ENCODE measurements at places on chromosomes 16 and 17.

DNA sequence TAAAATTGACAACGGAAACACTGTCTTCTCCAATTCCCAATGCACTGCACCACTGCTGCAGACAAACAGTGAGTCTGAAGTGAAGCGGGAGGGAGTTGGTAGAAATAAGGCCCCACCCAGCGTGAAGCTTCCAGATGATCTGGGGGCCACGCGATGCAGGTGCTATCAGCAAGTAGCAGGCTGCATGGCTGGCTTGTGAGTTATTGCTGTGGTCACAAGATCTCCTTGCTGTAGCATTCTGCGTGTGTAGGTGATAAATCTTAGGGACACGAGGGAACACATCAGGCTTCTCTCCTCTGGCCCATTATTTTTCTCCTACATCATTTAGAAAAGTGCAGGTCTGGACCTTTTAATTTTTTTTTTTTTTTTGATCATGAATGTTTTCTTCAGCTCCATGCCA lies 407.6 kb downstream of the TMEM114 start:
- no peak for DNase-seq

GRCh38 chr16:28974007-28974436 lies 556 bp upstream of the SPNS1 start:
- DNase-seq, result no peak

DNA sequence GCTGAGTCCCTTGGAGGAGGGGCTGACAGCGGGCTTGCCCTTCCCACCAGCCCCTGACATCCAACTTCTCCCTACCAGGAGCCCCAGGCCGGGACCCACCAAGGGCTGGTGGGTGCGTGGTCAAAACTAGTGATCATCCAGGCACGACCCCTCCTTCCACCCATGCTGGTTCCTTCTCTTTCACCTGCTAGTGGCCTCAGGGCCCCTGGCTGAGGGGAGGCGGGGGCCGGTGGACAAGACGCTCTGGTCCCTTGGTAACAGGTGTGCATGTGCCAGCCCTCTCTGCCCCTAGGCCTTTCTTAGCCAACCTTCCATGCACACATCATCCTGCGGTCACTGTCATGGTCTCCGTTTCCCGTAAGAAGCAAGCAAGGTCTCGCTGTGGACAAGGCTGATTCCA lies 8.4 kb downstream of the ZNF213 start:
- no peak for DNase-seq

GRCh38 chr17:2947996-2948550 lies 115.3 kb downstream of the OR1D5 start:
- DNase-seq, result no peak

DNA sequence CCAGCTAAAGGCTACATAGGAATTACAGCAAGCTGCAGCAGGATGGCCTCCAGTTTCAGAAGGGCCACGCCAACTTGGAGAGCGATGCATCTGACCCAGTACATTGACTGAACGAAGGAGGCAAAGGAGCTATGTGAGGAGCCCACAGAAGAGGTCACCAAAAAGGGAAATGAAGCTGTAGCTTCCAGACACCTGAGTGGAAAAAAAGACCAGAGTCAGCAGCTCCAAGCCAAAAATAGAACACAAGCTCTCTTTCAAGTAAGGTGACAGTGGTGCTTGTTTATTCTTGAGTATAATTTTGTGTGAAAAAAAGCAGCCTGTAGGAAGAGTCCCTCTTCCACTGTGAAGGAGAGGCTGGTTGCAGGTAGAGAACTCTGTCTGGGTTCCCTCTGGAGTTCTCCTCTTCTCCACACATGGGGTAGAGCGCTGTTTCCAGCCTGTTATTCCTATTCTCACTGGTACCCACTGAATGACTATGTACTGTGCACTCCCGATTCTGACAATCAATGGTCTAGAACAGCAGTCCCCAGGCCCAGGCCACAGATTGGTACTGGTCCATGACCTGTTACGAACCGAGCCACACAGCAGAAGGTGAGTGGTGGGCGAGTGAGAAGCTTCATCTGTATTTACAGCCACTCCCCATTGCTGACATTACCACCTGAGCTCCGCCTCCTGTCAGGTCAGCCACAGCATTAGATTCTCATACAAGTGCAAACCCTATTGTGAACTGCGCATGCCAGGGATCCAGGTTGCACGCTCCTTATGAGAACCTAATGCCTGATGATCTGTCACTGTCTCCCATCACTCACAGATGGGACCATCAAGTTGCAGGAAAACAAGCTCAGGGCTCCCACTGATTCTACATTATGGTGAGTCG lies 15.1 kb downstream of the CCL4 start:
- DNase-seq, result no peak

DNA sequence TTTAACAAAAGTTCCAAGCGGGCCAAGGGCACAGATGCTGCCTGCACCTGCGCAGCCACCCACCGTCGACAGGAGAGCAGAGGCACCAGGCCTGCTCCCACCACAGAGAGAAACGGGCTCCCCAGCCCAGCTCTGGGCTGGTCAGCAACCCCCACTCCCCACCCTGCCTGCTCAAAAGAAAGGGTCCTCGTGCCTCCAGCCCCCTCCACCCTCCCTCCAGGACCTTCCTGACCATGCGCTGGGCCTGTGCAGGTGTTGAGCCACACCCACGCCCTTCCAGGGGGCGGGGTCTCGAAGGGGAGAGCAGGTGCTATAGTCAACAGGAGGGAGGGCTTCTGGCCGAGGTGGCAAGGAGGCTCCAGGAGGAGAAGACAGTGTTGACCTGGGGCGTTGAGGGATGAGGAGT lies 25.3 kb downstream of the ZNF778 start:
- no peak for DNase-seq

GRCh38 chr17:44464037-44464436 lies 39.2 kb downstream of the GPATCH8 start:
- DNase-seq, result no peak

GRCh38 chr17:14731591-14731990 lies 430.7 kb downstream of the HS3ST3B1 start:
- no peak for DNase-seq

GRCh38 chr17:37701496-37701898 lies 43.4 kb downstream of the HNF1B start:
- no peak for DNase-seq

DNA sequence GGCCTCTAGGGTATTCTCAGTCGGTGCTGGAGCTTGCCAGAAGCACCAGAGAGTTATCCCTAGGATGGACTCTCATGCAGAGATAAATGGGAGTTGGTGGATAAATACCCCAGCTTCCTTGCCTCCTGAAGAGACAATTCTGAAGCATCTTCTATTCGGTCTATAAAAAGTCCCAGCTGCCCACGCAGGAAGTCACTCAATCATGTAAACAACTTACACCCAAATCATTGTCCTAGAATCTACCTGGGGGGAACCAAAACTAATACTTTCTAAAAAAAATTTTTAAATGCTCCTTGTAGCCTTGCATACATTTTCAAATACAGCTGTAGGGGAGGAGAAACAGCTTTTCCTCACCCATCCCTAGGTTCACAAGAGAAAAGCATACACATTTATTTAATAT lies 66.6 kb upstream of the ELAC2 start:
- no peak for DNase-seq

DNA sequence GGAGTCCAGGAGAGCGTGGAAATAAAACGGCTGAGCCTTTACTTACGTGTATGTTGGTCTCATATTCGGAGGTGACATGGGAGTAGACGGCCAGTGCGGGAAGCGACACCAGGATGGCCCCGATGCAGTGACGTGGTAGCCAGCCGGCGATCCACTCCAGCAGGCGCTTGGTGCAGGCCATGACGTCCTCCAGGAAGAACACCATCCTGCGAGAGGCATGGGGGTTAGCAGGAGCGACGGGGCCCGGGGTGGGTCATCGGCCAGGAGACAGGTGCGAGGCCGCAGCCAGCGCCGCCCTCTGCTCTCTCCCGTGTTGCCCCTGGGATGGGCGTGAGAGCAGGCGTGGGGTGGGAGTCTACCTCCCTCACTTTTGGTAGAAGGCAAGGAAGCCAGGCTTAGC lies 98.6 kb upstream of the CREBBP start:
- DNase-seq, result no peak

DNA sequence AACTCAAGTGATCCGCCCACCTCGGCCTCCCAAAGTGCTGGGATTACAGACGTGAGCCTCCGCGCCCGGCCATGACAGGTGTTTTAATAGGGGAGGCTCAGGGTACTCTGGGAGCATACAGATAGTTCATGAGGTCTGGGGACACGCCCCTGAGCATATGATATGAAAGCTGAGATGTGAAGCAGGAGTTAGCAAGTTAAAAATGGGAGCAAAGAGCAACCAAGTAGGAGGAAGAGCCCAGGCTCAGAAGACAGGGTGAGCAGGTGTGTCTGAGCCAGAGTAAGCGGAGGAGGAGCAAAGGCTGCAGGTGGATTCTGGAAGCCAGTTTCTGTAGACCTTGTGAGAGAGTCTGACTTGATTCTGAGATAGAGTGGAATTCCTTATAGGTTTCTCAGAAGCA lies 103.6 kb downstream of the DNAH9 start:
- DNase-seq, result no peak

DNA sequence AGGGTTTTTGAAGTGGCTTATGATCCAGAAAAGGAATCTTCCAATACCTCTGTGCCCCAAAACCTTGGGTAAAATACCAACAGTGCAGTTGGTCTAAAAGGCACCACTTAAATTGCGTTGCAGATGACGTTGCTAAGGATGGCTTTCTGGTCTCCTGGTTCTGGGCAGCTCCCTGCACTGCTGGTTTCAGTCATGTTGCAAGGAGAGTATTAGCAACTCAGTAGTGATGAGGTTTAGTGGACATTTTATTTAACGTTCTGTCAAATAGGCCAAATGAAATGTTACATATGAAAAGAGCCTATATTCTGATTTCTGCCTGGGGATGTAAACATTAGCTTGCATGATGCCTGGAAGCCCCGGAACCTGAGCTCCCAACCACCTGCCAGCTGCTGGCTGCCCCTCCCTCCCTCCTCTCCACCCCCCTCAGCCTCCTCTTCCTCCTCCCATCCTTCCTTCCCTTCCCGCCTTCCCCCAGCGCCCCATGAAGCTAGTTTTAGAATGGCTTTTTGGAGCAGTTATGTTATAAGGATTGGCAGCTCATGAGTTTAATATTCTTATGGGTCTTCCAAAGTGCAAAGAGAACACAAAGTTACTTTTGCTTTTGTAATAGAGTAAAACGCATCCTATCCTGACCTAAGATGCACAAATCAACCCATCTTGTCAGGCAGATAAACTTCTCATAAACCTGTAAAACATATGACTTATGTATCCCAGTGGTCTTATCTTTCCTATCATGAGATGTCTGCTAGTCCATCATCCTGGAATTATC lies 20.7 kb downstream of the CD7 start:
- no peak for DNase-seq

DNA sequence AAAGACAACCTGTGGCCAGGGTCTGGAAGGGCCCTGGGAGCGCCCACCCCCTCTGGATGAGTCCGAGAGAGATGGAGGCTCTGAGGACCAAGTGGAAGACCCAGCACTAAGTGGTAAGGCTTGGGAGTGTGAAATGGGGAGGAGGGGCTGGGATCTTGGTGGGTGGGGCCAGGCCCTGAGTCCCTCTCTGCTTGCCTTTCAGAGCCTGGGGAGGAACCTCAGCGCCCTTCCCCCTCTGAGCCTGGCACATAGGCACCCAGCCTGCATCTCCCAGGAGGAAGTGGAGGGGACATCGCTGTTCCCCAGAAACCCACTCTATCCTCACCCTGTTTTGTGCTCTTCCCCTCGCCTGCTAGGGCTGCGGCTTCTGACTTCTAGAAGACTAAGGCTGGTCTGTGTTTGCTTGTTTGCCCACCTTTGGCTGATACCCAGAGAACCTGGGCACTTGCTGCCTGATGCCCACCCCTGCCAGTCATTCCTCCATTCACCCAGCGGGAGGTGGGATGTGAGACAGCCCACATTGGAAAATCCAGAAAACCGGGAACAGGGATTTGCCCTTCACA lies 1.2 kb upstream of the STARD3 start:
- no peak for DNase-seq

DNA sequence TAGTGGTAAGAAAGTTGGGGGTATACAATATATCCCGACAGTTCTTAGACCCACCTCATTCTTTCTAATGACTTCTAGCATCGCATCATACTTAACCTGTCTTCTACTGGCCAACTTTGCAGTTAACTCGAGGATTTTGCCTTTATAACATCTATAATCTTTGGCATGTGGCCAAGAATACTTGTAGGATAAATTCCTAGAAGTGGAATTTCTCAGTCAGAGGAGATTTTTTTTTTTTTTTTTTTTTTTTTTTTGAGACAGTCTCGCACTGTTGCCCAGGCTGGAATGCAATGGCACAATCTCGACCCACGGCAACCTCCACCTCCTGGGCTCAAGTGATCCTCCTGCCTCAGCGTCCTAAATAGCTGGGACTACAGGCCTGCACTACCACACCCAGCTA lies 253.5 kb downstream of the MRTFB start:
- no peak for DNase-seq

- DNase-seq, result no peak
Measured at GRCh38 chr17:81298325-81298990, 3.4 kb upstream of the SLC38A10 start.

- DNase-seq, result no peak
Measured at GRCh38 chr17:17871913-17872312, 35.1 kb upstream of the SREBF1 start.

DNA sequence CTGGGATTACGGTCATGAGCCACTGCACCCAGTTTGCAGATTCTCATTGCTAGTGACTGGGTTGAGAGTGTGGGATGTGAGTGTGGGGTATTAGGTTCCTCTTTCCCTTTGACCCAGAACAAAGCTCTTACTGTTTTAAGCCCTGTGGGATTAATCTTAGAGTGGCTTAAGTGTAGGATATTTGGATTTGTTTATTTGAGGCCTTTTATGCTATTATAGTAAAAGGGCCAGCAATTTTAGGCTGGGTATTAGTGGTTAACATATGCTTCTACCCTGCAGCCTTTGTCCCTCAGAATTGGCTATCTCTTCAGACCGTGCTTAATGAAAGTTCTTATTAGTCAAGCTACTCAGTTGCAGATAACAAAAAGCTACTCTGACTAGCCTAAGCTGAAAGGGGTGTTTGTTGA lies 3.2 kb downstream of the SGF29 start:
- no peak for DNase-seq

DNA sequence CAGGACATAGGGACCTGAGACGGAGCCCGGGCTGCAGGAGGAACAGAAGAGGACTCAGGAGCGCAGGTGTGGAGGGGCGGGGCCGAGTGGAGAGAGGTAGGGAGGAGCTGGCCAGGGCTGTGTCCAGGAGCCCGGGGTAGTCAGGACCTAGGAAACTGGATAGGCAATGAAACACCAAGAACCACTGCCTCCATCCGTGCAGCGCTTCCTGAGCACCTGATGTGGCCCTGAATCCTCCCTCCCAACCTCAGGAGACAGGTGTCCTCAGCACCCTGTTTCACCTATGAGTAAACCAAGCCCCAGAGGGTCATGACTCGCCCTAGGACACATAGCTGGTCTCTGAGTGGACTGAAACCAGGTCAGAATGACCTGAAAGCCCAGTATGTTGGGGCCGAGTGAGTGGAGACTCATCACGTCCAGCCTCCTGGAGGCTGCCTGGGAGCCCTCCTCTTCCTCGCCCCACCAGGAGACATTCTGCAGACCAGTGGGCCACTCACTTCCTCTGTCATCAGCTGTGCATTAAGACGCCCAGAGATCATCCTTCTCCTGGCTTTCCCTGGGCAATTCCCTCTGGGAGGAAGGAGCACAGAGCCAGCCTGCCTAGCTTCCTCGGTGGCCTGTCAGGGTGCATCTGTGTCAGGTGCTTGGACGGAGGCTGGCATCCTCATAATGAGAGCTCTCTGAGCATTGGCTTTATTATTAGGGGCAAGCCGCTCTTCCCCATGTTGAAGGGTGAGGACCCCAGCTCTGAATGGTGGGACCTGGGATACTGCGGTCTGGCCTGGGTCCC lies 72.8 kb downstream of the SCNN1B start:
- DNase-seq, result no peak

- no peak for DNase-seq
Measured at GRCh38 chr17:21198411-21198810, 15.6 kb downstream of the TMEM11 start.

GRCh38 chr17:59327981-59328290 lies 3.5 kb upstream of the YPEL2 start:
- DNase-seq, result no peak
